ENCODE measurements at places on chromosomes 5 and 9.

GRCh38 chr5:124421584-124421983 is 324.9 kb downstream of the ZNF608 start:
- DNase-seq: no peak

DNA sequence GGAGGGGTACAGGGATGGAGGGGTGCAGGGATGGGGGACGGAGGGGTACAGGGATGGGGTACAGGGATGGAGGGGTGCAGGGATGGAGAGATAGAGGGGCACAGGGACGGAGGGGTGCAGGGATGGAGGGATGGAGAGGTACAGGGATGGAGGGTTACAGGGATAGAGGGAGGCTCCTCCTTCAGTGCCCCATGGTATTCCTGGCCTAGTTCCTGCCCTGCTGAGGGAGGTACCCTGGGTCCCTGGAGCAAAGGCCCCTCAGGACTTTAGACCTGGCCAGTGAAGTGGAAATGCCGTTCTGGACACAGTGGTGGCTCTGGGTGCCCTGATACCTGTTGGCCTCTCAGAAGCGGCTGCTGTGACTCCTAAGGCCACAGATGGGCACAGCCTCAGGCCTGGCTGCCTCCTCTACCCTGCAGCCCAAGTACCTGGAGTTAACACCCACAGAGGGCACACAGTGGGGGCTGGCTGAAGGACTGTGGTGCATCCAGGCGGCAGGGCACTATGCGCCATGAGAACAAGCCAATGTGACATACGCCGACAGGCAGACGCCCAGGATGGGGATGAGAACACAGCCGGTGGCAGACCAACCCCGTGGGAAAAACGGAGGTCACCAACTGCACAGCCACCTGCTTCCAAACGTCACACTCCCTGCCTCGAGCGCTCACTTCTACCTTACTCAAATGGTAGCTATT is 8.4 kb downstream of the PTGES2 start:
- no peak for DNase-seq

DNA sequence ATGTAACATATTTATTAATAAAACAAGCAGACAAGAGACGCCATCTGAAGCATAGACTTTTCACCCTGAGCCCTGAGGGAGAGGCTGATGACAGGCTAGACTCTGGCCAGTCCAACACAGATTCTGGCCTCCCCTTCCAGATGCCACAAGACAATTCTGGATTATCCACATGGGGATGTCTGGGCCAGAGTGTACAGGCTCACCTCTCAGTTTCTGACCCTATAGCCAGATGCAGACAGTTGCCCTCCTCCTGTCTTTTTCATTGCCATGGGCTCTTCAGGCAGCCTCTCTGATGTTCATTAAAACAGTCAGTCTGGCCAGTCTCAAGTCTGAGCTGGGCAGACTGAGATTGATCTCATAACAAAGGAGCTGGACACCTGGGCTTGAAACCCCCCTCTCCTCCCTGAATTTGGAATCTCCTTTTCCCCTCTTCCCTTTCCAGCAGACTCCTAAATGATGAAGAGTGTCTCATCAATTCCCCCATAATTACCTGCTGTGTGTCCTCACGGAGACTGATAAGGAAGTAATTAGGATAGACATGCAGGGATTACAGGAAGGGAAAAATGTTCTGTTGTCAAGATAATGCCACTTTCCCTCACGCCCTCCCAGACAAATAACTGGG is 89.6 kb downstream of the ASTN2 start:
- DNase-seq: no peak

DNA sequence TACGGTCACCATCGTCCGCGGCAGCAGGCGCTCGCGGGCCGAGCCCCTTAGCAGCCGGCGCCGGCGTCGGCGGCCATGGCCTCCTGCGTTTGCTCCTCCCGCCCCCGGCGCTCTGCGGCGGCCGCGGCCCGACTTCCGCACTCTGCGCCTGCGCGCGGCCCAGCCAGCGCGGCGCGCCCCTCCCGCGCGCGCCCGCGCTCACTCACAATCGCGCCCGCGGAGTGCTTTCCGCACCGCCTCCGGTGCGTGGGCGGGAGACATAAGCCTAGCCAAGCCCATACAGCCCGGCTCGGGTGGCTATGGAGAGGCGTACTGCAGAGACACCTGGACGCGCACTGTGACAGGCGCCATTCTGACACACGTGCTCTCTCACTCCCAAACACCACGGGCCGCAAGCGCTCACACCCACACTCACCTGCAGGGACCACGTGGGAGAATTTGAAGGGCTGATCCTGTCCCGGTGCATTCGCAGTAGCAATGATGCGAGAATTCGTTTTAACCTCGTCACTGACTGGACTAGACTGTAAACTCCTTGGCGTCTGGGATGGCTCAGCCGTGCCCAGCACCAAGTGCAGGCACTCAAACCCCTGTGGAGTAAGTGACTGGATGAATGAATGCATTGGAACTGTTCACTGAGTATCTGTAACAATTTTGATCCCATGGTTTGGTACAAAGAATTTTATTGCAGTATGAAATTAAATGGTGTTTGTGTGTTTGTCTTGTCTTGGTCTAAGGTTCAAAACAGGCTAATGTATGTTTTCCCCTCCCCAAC is at the start of gene RNF145:
RNF145 (minus strand) TSS at position 116 of the 772 bp plus-strand sequence. CDS start 5,936 bp downstream, outside the sequence.
- peak; percentile 71 for DNase-seq

DNA sequence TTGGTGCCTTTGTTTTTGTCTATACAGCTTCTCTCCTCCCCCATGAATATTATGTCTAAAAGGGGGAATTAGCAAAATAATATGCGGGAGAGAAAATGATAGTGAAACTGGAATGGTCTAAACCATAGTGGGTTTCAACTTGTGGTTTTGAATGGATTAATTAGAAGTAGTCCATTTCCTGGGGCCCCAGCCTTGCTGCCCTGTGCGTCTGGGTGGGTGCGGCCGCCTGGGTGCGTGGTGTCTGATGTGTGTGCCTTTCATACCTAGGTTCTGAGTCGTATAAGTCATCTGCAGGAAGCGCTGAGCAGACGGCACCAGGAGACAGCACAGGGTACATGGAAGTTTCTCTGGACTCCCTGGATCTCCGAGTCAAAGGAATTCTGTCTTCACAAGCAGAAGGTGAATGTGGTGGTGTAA is 120.0 kb upstream of the CACNA1B start:
- no peak for DNase-seq

GRCh38 chr9:11192993-11193392 is 580.2 kb upstream of the PTPRD start:
- DNase-seq: no peak

- no peak for DNase-seq
Measured at GRCh38 chr9:71911908-71912335, 483 bp downstream of the C9orf85 start.

- peak; percentile 37 for DNase-seq
Measured at GRCh38 chr5:91499943-91500531, 116.9 kb upstream of the ARRDC3 start.

DNA sequence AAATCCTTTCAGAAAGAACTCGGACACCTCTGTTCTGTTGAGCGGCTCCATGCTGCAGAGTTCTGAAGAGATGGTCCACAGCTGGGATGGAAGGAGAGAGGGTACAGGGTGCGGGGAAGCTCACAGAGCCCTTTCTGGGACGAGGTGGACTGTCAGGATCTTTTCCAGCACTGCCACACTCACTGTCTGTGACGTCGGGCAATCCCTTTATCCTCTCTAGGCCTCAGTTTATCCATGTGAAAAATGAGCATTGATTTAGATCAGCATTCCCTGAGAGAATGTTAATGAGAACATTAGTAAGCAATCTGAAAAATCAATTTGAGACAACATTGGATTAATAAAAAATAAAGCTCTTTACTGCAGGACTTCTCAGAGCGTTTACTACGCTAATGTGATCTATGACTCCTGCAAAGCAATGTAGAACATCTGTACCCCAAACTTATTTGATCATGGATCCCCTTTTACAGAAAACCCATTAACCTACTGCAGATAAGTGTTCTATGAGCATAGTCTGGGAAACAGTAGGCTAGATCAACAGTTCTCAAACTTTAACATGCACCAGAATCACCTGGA is at the start of gene OR13J1:
OR13J1 (minus strand) TSS at position 51 of the 573 bp plus-strand sequence; CDS start at position 51, 0 bp downstream.
- no peak for DNase-seq

DNA sequence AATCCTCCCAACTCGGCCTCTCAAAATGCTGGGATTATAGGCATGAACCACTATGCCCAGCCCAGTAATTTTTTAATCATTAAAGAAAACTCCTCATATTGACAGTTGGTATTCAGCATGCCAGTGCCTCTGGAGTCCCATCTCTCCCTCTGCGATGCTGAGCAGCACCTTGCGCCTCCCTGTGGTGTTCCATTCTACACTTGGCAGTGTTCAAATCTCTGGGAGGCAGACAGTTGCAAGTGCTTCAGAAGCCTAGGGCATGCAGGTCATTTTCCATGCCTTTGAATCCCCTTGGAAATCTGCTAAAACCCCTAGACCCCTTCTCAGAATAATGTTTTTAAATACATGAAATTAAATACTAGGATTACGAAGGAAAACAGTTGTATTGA is 41.3 kb downstream of the GARNL3 start:
- DNase-seq: no peak

DNA sequence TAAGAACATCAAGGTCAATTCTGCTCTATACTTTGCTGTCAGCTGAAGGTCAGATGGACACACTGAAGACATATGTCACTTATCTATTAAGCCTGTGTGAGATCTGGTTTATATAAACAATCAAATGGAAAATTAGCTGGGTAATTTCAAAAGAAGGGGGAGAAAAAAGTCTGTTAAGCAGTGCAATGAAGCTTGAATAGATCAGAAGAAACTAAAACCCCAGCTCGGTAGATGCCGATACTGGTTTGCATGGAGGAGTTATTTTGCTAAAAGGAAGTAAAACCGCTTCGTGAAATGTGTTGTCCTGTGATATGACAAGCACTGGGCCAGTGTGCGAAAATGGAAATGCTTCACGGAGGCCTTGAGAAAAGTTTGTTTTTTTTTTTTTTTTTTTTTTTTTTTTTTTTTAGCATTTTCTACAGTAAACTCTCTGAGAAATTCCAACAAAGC is 148.8 kb downstream of the MEF2C start:
- no peak for DNase-seq

DNA sequence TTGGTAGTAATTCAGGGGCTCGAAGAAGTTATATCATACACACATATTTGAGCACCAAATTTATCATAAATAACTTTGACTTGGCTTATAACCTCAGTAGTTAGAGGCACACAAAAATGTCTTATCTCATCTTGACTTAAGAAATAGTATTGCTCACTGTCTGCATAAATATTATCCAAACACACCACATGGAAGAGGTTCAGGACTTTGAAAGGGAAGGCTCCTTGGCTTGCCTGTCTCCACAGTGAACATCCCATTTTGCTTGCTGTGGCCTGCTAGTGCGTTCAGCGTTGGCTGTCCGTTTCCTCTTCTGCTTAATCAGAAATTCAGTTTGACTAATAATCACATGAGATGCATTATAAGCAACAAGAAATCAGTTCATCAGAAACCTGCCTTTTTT is 13.9 kb downstream of the GRXCR2 start:
- DNase-seq: no peak

- DNase-seq: no peak
Measured at GRCh38 chr9:36928670-36929349, 105.3 kb downstream of the PAX5 start.

DNA sequence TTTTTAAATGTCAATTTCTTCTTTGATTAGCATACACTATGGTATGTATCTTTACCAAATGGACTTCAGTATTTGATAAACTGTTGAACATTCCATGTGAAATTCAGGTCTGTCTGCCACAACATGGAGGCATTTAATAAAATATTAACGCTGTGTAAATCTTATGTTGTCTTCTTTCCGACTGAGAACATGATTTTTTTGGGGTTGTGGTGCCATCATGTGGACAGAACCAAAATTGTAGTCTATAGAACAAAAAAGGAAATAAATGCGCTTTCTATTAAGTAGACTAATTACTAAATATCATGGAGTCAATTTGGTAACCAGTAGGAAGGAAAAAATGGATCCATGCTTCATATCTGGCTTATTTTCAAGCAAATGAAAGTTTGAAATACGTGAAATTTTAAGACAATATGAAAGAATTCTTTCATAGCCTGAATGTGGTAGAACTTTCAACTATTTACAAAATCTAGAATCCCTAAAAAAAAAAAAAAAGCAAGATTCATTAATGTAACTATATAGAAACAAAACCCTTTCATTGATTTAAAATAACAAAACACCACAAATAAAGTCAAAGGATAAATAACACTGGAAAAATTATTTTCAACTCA is 2.8 kb upstream of the PLK2 start:
- peak; percentile 49 for DNase-seq

DNA sequence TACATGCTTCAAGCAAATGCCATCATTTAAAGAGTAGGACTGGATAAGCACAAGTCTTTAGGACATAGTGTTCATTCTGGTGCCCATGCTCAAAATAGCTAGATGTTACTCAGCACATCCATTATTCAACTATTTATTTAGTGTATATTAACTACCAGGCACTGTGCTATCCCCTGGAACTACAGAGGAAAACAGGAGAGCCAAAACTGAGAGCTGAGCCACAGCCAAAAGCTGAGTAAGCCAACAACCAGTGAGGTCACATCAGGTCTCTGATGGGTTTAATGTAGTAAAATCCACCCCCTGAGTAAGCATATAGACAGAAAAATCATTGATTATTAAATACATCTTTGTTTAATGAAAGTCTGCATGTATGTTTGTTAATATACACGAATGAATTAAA is 469.3 kb upstream of the DMAC1 start:
- no peak for DNase-seq

DNA sequence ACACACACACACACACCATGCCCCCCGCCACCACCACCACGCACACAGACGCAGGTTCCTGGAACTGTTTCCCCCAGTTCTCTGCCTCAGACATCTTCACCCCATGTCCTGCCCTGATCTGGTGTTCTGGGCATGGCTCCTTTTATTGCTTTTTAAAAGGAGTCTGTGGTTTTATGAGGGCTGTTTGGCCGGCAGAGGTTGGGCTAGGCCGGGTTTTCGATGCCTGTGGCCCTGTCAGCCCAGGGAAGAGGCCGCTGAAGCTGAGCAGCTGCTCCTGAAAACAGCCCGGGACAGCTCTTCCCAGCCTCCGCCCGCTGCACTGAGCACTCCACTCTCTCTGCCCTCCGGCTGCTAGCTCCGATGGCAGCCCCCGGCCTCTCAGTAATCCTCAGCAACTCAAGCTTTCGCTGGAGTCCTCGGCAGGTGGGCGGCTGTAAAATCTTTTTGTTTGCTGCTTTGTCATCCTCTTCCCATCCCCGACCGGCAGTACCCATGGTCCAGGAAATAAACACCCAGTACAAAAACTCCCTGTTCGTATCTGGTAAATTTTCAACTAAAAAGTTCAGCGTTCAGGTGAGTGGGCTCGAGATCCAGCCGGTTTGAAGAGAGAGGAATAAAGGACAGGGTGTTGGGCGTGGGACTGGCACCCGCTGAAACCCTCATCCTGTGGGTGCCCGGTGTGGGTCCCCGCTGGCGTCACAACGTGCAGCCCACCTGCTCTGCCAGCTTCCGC is 103.0 kb upstream of the ERCC6L2 start:
- no peak for DNase-seq

GRCh38 chr9:8468045-8468637 is 668.6 kb upstream of the DMAC1 start:
- no peak for DNase-seq

Measured in SHP77 treated with DMSO at 0.1 percent for 48 hours (cell line).